ENCODE measurements at places on chromosomes 4 and X.

DNA sequence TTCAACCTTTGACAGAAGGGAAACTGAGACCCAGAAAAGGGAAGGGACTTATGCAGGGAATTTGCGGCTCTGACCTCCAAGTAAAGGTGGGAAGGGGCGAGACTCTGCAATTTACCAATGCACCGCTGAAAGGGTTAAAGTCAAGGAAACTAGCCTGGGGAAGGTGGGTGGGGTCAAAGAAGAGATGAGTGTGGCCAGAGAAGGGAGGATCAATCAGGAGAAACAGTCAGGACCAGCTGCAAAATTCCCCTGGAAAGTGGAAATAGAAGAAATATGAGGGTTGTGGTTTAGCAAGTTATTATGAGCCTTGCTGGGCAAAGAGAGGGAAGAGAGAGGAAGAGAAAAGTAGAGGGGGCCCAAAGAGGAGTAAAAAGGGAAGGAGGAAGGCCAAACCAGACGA, 30.5 kb downstream of the STARD8 start:
- no peak for DNase-seq

- DNase-seq: no peak
These were observed 169.4 kb downstream of the GLUD2 start for GRCh38 chrX:121216641-121217374.

- DNase-seq: peak; percentile 62
These were observed 69.3 kb upstream of the HS3ST1 start for GRCh38 chr4:11497972-11498371.

DNA sequence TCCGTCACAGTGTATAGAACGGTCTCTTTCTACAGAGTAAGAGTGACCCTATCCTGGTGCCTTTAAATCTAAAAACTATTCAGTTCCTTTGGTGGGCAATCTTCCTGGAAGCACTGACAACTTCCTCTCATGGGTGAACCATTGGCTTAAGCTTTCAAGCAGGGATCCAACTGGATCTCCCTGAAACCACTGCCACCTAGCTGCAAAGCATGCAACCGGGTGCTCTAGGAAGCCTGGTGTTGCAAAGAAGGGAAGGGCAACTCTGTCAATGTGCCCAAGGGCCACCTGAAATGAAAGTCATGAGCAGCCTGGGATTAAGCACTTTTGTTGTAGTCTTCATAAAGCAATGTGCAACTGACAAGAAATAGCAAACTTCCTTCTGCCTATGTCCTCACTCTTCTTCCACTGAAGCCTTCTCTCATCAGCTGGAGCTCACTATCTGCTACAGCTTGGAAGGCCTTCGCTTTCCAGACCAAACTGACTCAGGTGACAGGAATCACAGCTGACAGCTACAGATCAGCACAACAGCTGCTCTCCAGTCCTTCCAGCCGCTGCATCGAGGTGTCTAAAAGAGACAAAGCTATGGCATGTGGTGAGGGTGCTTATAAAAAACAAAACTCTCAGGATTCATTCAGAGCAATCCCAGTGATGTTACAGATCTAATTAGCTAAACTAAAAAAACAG, 46.1 kb downstream of the SETD7 start:
- DNase-seq: no peak

DNA sequence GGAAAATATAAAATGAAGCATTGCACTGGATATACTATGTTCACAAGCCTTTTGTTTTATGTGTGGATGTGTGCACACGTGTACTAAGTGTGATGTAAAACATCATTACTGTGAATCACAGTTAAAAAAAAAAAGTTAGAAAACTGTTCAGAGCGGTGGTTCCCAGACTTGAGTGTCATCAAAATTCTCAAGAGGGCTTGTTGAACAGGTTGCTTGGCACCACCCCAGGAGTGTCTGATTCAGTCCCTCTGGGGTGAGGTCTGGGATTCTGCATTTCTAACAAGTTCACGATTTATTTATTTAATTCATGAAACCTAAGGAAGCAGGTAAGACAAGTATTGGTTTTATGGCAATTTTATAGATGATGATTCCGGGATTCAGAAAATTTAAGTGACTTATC, 1.8 kb downstream of the CENPU start:
- no peak for DNase-seq

DNA sequence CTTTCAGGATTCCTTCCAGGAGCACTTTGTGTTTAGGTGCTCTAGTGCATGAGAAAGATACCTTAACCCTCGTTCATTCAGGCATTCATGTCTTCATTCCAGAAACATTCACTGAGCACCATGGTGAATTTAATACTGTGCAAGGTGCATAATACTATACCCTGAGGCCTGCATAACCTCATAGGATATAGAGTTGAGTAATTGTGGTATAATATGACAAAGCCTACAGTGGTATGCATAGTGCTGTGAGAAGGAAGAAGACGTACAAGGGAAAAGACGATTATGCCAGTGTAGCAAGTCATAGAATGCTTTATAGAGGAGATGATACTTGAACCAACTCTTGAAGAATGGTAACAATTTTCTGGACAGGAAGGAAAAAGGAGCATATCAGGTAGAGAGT, 34.3 kb downstream of the MTM1 start:
- no peak for DNase-seq

DNA sequence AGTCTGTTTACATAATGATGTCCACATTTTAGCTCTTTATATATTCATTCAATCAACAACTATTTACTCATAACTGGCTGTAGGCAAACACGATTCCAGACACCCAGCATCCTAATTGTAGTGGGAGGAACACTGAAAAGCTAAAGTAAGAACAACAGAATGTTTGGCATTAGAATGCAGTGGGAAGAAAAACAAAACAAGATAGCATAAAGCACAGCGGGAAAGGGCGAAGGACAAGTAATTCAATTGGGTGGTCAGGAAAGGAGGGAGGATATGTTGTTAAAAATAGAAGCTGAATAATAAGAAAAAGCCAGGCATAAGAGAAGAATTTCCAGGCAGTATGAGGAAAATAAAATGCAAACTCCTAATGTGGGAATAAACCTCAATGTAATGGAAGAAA, 189.5 kb upstream of the FAT4 start:
- DNase-seq: peak; percentile 55

DNA sequence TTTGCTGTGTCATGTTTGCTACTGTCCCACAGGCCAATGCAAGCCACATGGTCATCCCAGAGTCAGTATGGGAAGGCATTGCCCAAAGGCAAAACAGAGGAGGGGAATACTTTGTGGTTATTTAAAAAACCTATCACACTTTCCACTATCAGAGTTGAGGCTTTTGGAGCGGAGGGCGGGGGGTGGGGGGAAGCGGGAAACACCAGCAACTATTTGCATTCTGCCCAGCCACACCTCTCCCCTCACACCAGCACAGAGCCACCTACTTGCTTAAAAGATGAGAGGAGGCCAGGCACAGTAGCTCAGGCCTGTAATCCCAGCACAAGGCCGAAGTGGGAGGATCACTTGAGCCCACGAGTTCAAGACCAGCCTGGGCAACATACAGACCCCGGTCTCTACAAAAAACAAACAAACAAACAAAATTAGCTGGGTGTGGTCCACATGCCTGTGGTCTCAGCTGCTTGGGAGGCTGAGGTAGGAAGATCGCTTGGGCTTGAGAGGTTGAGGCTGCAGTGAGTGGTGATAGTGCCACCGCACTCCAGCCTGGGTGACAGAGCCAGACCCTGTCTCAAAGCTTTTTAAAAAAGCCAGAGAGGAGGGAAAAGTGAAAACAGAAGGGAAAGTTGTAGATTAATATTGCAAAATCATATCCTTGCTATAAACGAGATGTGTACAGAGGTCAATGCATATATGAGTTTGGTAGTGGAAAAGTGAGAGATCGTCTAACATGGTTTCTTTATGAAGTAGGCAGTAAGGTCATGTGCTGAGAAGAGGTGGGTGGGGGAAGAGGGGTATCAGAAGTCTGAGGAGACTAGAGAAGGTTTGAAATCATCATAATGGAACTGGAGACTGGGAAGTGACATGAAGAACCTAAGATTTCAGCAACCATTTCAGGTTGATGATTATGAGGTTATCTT, 1.9 kb upstream of the CHST7 start:
- no peak for DNase-seq

DNA sequence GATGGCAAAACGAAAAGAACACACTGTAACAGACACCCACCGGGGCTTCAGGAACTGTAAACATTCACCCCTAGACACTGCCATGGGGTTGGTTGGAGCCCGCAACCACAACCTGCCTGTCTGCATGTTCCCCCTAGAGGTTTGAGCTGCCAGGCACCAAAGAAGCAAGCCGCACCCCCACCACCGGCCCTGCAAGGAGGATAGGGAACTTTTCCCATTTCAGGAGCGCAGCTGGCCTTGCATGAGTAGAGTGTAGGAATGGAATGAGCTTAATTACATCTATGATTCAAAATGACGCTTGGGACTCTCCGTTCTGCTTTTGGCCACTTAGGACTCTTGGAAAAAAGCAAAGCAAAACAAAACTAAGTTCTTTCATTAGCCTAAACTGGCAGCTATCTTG, 243.6 kb upstream of the CTSO start:
- DNase-seq: no peak

- no peak for DNase-seq
These were observed 2.0 kb upstream of the PGK1 start for GRCh38 chrX:78102091-78102490.

GRCh38 chrX:125203737-125204578, 115.7 kb upstream of the TEX13C start:
- peak; percentile 60 for DNase-seq

DNA sequence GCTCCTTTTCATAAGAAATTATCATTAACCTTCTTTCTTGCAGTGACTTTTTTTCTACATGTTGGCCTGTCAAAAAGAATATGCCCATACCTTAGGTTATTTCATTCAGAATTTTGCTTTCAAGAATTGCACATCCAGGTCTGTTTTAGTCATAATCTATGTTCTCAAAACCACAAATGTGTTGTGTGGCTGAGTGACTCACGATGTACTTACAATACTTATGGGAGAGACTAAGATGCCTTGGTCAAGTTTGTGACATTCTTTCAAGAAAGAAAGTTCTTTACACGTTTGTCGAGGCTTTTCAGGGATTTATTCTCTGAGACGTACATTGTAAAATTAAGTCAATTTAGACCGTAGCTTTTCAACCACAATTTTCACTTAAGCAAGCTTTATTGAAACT, 396.7 kb downstream of the FSTL5 start:
- DNase-seq: peak; percentile 45
